Stimulated activated CD4-positive, alpha-beta T cell treated with anti-CD3 and anti-CD28 coated beads, TNF-alpha, amount 100 ng/mL, for 48 hours (primary cell): ENCODE measurements at places on chromosomes 1 and 21.

GRCh38 chr1:205518661-205519540 is 14.4 kb downstream of the CDK18 start:
- DNase-seq = no peak

- no peak for DNase-seq
These were observed 47.1 kb downstream of the LEPR start for GRCh38 chr1:65467536-65467935.

DNA sequence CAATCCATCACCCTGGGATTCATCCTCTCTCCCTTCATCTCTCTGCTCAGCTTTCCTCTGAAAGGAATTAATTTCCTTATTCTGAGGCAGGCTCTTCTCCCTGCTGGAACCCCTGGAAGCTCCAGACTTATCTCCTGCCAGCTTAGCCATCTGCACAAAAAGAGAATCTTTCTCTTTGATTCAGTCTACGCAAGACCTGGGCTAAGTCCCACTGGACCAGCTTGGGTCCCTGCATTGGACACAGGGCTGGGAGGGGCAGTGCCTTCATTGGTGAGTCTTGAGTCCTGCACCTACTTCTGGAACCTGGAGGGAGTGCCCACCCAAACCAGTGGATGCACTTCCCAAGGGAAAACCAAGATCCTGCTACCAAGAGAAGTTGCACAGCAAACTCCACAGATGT is 271.7 kb upstream of the CSF3R start:
- DNase-seq = no peak

- DNase-seq = no peak
These were observed 22.7 kb upstream of the SHE start for GRCh38 chr1:154524881-154525280.

GRCh38 chr1:115275216-115275615 is 62.8 kb downstream of the NGF start:
- DNase-seq = no peak

DNA sequence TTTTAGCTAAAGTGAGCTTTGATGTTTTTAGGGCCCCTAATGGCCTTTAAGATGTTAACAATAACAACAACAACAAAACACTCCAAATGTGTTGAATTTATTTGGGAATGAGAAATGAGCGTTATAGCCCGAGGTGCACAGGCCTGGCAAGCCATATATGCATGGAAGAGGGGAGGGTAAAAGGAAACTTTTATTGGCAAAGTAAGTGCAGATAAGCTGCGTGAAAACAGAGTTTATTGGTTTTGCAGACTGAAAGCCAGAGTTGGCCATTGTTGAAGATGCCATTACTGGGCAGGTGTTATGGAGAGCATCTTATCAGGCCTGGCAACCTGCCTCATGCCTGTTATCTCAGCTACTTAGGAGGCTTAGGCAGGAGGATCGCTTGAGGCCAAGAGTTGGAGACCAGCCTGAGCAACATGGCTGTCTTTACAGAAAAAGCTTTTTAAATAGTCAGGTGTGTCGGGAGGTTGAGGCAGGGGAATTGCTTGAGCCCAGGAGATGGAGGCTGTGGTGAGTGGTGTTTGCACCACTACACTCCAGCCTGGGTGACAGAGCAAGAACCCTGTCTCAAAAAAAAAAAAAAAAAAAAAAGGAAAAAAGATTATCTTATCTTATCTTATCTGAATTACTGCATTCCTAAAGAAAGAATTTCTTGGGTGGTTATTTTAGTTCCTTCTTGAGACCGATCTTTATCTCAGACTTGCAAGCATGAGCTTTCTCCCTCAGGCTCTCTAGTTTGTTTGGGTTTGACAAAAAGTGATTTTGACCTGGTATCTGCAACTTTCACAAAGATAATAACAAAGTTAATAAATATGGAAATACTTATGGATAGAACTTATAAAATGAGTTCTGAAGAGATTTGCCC is 1.7 kb downstream of the PATJ start:
- no peak for DNase-seq

DNA sequence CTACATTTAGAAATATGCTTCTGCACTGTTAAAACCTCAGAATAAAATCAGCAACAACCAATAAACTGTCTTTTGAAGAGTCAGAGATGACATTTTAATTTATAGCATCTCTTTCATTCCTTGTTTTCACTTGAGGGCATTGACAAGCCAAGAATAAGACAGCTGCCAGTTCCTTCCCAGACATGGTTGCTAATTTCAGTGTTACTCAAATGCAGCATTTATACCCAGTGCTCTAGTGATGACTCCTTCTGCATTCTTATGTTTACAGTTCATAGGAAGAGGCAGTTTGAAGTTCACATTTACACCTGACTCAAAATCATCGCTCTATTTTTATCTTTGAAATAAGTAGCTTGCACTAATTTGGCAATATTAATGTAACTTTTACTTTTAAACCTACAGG is 44.9 kb downstream of the PLA2G4A start:
- DNase-seq = no peak

DNA sequence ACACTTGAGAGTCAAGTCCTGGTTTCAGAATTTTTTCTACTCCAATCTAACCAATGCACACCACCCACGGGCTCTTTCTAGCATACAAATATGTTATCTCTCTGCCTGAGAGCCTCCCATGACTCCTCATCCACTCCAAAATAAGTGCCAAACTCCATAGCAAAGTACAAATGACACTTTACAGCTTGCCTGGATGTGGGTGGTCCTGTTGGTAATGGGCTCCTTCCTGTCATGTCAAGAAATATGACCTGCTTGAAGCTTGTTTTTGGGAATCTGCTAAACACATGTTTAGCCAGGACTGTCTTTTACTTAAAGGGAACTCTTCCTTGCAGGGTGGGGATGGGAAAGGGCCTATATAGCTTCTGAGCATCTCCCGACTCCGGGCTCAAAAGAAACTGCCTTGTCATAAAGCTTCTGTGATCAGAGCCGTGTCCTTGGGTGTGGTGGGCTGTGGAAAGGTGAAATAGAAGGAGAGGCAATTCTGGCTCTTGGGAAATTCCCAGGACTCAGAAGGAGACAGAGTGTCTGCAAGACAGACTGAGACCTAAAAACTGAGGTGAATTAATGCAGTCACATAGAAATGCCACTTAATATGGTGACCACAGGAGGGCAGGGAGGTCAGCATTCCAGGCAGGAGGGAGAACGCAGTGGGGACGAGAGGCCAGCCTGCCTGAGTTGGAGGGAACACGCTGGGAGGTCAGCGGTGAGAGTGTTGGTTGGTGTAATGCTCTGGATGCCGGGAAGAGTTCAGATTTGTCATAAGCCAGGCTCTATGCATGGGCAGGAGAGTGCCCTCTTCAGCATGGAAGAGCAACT is 6.1 kb upstream of the IGFN1 start:
- DNase-seq = no peak

DNA sequence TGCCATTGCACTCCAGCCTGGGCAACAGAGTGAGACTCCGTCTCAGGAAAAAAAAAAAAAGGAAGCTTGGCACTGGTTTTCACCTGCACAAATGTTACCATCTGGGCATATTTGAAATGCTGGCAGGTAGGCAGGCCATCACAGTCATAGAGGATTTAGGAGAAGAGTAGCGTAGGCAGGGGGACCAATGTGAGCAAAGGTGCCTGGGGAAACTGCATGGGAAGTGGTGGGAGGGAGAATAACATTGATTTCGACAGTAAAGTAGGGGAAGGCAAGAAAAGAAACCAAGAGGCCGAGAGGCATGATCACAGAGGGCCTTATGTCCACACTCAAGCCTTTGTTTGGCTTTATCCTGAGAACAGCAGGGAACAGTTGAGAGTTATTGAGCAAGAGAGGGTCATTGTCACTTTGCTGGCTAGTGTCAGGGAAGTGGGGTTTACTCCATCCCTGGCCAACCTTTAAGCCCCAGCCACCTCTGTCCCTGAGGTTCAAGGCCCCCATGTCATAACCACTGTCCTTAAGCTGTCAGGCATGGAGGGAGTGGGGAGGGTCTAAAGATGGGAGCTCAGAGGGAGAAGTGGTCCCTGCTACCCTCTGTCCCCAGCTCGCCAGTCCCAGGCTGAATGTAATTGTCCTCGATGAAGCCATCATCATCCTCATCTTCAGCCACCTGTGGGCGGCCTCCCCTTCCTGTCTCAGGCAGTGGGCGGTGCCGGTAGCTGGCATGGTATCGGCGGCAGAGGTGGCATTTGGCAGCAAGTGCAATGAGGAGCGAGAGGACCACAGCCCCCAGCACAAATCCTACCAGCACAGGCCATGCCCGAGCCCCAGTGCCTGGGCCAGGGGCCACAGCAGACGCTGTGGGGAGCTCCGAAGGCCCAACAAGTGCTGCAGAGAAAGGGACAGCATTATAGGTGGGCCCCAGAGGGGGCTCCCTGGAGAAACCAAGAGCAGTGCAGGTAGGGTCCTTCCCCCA is 2.9 kb downstream of the C1orf210 start:
- DNase-seq = no peak

DNA sequence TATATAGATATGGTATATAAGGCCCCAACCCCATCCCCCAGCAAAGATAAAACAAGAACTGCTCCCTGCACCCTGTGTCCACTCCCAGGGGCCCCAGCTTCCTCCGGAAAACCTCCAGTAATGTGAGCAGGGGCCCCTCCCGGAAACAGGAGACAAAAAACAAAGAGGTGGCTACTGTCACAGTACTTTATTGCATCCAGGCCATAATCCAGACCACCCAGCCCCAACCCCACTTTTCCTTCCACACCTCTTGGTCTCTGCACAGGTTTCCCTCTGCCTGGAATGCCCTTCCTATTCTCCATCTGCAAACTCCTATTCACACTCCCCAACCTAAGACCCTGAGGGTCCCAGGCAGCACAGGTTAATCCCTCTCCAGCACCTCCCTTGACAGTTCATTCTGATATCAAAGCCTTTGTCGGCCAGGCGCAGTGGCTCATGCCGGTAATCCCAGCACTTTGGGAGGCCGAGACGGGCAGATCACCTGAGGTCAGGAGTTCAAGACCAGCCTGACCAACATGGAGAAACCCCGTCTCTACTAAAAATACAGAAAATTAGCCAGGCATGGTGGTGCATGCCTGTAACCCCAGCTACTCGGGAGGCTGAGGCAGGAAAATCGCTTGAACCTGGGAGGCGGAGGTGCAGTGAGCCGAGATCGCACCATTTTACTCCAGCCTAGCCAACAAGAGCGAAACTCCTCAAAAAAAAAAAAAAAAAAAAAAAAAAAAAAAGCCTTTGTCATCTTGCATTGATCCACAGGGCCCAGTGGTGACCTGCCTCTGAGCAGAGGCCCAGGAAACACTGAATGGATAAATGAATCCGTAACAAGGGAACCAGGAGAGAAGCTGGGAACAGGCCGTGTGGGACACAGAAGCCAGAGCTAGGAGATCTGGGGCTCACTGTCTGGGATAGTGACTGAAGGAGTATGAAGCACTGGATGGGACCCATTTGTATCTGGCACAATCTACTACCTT is 2.3 kb upstream of the AUNIP start:
- no peak for DNase-seq

DNA sequence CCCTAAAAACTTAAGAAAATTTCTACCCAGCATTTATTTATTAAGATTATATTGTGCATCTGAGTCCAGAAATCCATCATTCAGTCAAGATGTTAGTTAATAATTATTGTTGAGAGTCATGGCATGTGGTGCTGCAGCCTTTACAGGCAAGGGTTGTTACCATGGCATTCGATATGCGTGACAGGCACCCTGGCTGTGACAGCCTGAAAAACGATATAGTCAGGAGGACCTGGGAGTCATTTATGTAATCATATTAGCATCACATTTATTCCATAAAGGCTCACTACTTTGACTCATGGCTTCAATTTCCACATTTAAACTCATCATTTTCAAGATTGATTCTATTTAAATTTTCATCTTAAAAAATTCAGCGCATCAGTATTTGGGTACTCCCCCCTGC is 68.0 kb downstream of the CACHD1 start:
- no peak for DNase-seq

GRCh38 chr1:82449506-82450057 is 648.8 kb downstream of the ADGRL2 start:
- DNase-seq = no peak

DNA sequence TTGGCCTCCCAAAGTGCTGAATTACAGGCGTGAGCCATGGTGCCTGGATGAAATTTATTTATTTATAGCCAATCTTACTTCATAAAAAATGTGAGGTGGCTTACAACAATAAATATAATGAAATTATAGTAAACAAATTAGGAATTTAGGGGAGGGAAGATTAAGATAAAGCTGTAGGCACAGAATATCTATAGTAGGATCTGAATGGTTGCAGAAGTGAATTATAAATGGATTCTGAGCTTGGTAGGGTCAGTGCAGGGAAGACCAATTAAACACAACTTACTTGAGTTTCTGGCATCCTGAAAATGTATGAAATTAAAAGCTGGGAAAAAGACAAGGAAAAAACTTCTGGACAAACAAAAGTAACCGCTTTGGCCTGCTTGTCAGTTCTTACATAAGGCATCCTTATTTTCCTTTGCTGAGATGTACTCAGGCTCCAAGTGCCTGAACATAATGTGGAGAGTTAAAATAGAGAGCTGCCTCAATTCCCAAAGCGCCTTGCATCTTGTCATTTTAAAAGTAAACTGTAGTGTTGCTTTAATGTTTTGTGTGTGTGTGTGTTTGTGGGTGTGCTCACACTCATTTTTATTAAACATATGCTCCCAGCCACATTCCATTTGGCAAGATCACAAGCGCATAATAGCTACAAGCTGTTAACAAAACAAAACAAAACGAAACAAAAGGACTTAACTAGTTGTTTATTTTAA is 247.3 kb downstream of the S1PR1 start:
- no peak for DNase-seq

DNA sequence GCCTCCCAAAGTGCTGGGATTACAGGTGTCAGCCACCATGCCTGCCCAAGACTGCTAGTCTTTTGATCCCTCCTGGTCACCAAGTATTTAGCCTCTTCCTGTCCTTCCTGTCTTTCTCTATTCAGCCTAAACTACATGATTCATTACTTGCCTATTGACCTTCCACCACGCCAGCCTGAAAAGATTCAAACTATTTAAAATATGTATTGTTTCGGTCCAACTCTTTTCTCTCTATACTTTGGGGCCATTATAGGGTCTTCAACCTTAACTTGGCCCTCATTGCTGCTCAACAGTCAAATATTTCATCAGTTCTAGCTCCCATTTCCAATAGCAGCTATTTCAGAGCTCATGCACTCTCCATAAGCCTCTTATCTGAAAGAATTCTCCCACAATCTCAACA is 153.0 kb downstream of the TNFSF18 start:
- no peak for DNase-seq

GRCh38 chr1:233172201-233172600 is 123.3 kb downstream of the PCNX2 start:
- no peak for DNase-seq
